Uterus (tissue), 4 donors: ENCODE measurements at places on chromosomes 2 and 18. TPM values are rescaled to one million over a fixed set of nuclear protein-coding genes. Genes with fewer than 3 reads are reported as not detected.

ARHGEF4 gene
- total RNA-seq, result 7.9 TPM

LIPT1 gene
- total RNA-seq, result 6.8 TPM

TANK gene
- 68.3 TPM for total RNA-seq

- no peak overlapping the region for H3K27ac ChIP-seq
- peaks cover 14% of the 10 kb centered on the region for H3K4me1 ChIP-seq
- DNase-seq, result peak; percentile 9
- H3K4me3 ChIP-seq, result no peak overlapping the region
- no peaks in the 10 kb centered on the region for H3K27me3 ChIP-seq
Observed at GRCh38 chr2:239269916-239270315, 130.9 kb downstream of the HDAC4 start.

TCF7L1 gene
- 0.59 TPM for total RNA-seq

- no peak for DNase-seq
- no peak overlapping the region for H3K27ac ChIP-seq
- no peaks in the 10 kb centered on the region for H3K4me1 ChIP-seq
- no peaks in the 10 kb centered on the region for H3K27me3 ChIP-seq
Observed at GRCh38 chr2:105104208-105104731, 66.4 kb downstream of the MRPS9 start.

DNA sequence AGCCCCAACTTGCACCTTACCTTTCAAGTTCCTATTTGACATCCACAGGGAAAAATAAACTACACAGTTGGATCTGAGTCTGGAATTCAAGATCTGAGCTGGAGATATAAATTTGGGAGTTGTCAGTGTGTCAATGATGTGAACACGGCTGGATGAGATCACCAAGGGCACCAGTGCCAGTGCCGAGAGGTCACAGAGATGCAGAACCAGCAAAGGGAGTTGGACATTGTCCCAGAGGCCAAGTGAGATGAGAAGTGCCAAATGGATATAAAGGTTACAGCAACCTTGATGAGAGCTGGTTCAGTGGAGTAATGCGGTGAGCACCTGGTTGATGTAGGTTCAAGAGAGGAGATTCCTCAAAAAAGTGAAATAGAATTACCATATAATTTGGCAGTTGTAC is 24.8 kb downstream of the LRRFIP1 start:
- no peaks in the 10 kb centered on the region for H3K36me3 ChIP-seq
- H3K27me3 ChIP-seq, result no peaks in the 10 kb centered on the region
- H3K27ac ChIP-seq, result no peak overlapping the region
- H3K4me1 ChIP-seq, result no peaks in the 10 kb centered on the region

DNA sequence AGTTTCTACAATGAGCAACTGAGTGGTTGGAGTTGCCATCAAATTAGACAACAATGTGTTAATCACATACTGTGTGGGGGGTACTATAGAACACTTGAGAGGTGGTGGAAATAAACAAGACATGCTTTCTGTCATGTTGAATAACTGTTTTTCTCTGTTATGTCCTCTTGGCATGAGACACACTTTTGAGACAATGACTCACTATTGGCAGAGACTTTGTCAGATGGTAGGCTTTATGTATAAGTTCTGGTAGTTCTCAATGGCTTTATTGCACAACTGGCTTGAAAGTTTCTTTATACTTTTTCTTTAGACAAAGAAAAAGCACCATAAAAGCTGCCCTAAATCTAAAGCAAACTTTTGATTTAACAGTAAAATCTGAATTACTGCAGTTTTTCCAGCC is 578.7 kb downstream of the ADCYAP1 start:
- no peaks in the 10 kb centered on the region for H3K4me1 ChIP-seq
- no peaks in the 10 kb centered on the region for H3K36me3 ChIP-seq
- H3K27me3 ChIP-seq, result no peaks in the 10 kb centered on the region
- H3K27ac ChIP-seq, result no peak overlapping the region
- no peak overlapping the region for H3K4me3 ChIP-seq
- DNase-seq, result no peak

- no peaks in the 10 kb centered on the region for H3K36me3 ChIP-seq
- no peak for DNase-seq
- no peaks in the 10 kb centered on the region for H3K4me1 ChIP-seq
- no peak overlapping the region for H3K27ac ChIP-seq
- H3K4me3 ChIP-seq, result no peak overlapping the region
- no peaks in the 10 kb centered on the region for H3K27me3 ChIP-seq
Observed at GRCh38 chr18:77948567-77948966, 698.9 kb downstream of the GALR1 start.

DNA sequence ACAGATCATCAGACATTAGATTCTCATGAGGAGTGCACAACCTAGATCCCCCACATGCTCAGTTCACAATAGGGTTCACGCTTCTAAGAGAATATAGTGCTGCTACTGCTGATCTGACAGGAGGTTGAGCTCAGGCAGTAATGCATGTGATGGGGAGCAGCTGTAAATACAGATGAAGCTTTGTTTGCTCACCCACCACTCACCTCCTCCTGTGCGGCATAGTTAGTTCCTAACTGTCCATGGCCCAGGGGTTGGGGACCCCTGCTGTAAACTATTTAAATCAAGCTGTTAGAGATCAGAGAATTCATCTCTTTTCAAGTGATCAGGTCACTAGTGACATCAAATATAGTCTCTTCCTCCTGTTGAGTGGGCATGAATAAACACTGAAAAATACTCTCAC is 88.8 kb upstream of the ACVR2A start:
- no peak overlapping the region for H3K27ac ChIP-seq
- no peaks in the 10 kb centered on the region for H3K4me1 ChIP-seq
- no peaks in the 10 kb centered on the region for H3K27me3 ChIP-seq
- H3K36me3 ChIP-seq, result no peaks in the 10 kb centered on the region
- DNase-seq, result no peak

DNA sequence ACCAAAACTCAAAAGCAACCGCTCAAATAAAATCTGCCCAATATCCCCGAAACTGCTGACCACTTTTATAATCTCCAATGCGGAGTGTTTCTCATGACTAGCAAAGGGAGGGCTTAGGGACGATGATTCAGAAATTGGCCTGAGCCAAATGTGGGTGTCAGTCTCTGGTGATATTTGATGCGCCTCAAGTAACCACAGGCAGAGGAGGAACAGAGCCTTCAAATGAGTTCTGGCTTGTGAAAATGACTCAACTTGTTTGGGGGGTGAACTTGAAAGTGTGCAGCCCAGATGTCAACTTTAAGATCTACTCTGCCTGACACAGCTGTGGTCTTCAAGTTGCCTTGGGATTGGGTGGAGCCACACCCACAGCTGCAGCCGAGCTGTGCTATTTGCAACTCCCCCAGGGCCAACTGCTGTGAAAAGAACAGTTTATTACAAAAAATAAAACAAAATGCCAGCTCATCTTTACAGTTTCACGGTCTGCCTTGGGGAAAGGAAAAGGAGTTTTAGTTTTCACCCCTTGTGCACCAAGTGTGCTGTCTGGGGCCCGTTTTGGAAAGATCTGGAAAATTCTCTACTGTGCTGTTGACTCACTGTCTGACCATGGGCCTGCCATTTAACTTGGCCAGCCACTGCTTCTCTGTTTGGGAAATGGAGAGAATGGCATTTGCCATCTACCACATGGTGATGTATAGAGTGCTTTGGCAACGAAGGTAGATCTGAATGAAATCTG is 222.1 kb downstream of the MTX2 start:
- H3K27me3 ChIP-seq, result no peaks in the 10 kb centered on the region
- H3K4me1 ChIP-seq, result peaks cover 10% of the 10 kb centered on the region
- H3K4me3 ChIP-seq, result no peak overlapping the region
- H3K36me3 ChIP-seq, result no peaks in the 10 kb centered on the region
- DNase-seq, result peak; percentile 77
- peak overlapping the region; percentile 96 for H3K27ac ChIP-seq

SAP130 gene
- total RNA-seq, result 47.0 TPM

DNA sequence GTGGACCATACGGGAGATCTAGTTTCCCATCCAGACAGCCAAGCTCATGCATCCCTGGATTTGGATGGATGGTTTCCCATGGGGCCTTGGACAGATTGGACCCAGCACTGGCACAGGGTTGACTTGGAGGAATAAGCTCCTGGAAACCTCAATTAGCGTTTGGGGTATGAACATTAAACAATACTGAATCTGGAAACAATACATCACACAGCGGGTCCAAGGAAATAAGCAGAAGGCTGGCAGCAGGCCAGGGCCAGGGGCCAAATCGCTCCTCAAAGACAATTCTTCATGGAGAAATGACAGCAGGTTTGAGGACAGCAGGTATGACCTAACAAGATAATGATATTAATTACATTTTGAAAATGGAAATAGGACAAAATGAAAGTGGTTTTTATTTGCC is 540.6 kb downstream of the RIT2 start:
- no peaks in the 10 kb centered on the region for H3K36me3 ChIP-seq
- DNase-seq, result no peak
- H3K4me3 ChIP-seq, result no peak overlapping the region
- H3K4me1 ChIP-seq, result no peaks in the 10 kb centered on the region
- H3K27ac ChIP-seq, result no peak overlapping the region
- H3K27me3 ChIP-seq, result no peaks in the 10 kb centered on the region

TNFAIP6 gene
- total RNA-seq, result 3.2 TPM

CBLN2 gene
- total RNA-seq, result not detected

MAP3K19 gene
- total RNA-seq, result 3.8 TPM

DNA sequence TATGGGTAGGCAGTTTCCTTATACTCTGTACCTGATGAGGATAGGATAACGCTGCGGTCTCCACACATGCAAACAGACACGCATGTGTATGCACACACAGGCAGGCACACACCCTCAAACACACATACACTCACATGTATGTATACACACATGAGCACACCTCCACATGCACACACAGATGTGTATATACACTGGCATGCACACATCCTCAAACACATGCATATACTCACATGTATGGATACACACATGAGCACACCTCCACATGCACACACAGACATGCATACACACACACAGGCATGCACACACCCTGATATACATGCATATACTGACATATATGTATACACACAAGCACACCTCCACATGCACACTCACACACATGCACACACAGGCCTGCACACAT is 267.8 kb upstream of the HDAC4 start:
- no peak overlapping the region for H3K4me3 ChIP-seq
- no peaks in the 10 kb centered on the region for H3K27me3 ChIP-seq

DNA sequence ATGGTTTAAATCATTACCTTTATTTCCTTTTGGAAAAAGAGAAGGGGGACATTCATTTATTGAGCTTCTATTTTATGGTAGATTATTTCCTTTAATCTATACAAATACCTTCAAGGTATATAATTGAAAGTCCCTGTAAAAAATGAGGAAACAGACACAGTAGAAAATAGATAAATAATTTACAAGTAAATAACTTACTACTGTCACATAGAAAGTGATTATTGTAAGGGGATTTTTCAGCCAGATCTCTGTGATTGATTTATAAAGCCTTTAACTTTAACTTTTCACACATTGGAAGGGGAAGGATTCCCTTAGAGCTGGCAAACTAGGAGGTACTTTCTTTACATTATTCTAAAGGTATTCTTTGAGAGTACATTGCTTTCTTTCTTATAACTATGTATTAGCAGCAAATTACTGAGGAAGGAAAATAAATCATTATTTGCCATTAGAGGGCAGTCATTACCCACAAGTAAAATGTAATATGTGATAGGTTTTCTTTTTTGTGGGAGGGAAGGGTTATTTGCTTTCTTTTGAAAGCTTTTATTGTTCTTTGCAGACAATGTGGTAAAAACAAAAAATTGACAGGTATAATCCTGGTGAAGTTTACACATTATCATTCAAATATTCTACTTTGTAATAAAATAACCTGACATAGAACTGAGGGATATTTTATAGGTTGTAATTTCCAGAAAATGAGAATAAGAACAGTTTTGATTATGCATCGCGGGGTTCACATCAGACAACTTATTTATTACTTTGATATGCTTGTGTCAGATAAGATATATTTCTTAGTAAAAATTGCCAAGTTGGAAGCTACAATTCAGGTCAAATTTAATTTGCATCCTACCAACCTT is 24.8 kb upstream of the RPE start:
- H3K4me3 ChIP-seq, result no peak overlapping the region
- H3K27me3 ChIP-seq, result no peaks in the 10 kb centered on the region
- H3K4me1 ChIP-seq, result no peaks in the 10 kb centered on the region

IGFBP5 gene
- total RNA-seq, result 480 TPM

DNA sequence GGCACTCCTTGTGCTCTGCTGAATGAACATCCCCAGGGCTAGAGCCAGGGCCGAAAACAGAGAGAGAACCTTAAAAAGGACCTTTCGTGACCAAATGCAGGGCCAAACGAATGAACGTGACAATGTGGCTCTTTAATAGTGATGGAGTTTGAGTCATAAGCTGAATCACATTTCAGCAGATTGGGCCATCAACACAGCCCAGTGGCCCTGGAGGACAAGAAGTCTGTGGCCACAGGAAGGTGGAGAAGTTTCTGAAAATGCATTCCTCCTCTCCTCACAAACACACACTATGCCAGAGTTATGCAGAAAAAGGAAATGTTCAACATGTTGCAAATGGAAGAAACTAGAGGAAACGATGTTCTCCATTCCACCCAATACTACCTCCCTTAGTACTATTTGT is 415.8 kb downstream of the HRH4 start:
- no peak overlapping the region for H3K27ac ChIP-seq

GRCh38 chr2:228927028-228928010 is 343.8 kb downstream of the PID1 start:
- H3K36me3 ChIP-seq, result no peaks in the 10 kb centered on the region
- H3K4me1 ChIP-seq, result no peaks in the 10 kb centered on the region
- DNase-seq, result no peak
- H3K27ac ChIP-seq, result no peak overlapping the region
- no peaks in the 10 kb centered on the region for H3K27me3 ChIP-seq

ZNF396 gene
- total RNA-seq, result 1.5 TPM

DNA sequence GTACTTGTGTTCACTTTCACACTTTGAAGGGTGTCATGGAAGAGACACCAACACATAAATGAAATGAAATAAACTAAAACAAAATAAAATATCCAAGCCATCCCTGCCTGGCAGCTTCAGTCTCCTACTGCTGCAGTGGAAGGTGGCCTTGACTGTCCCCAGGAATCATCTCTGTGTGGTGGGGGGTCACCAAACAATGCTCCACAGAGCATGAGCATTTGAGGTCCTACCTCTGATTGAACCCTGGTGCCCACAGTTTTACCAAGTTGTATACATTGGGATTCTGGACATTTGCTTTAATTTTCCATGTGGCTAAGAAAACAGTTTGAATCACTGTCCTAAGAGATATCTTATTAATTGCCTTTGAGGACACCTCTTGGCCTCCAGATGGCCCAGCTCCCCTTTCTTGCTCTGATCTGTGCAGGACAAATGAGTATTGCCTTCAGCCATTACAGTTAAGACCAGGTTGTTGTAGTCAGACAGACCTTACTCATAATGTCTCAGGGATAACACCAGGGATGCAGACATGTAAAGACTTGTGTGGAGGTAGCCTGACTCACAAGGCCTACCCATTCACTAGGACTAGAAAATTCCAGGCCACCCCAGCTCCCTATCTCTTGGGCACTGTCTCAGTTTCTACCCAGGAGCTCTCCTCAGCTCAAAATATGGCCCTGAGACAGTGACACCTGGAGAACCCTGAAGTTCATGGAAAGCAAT is 195.0 kb downstream of the MYCN start:
- no peak overlapping the region for H3K27ac ChIP-seq
- no peaks in the 10 kb centered on the region for H3K36me3 ChIP-seq
- H3K4me3 ChIP-seq, result no peak overlapping the region
- H3K4me1 ChIP-seq, result no peaks in the 10 kb centered on the region
- no peak for DNase-seq

GRCh38 chr2:121021685-121022084 is 263.3 kb downstream of the TFCP2L1 start:
- H3K4me3 ChIP-seq, result no peak overlapping the region
- H3K36me3 ChIP-seq, result no peaks in the 10 kb centered on the region
- no peak for DNase-seq
- H3K4me1 ChIP-seq, result no peaks in the 10 kb centered on the region
